Activated T-helper 2 cell treated with anti-CD3 and anti-CD28 coated beads, Interferon-gamma antibody, Interleukin-2, Interleukin-4, amounts not matched to agents 10 μg/mL and 5 μg/mL and 100 μg/mL, durations not matched to agents 14 hours and 24 hours and 36 hours (primary cell): ENCODE measurements at places on chromosomes 6 and 20. TPM values are rescaled to one million over a fixed set of nuclear protein-coding genes. Genes with fewer than 3 reads are reported as not detected.
A peak's percentile ranks its signal among the peaks of the same experiment; 100 is the strongest.

GRCh38 chr6:54445207-54445606, 137.0 kb downstream of the TINAG start:
- H3K4me1 ChIP-seq, result no peaks in the 10 kb centered on the region
- H3K27ac ChIP-seq, result no peak overlapping the region
- no peaks in the 10 kb centered on the region for H3K27me3 ChIP-seq
- no peak overlapping the region for H3K4me3 ChIP-seq
- no peaks in the 10 kb centered on the region for H3K36me3 ChIP-seq

DNA sequence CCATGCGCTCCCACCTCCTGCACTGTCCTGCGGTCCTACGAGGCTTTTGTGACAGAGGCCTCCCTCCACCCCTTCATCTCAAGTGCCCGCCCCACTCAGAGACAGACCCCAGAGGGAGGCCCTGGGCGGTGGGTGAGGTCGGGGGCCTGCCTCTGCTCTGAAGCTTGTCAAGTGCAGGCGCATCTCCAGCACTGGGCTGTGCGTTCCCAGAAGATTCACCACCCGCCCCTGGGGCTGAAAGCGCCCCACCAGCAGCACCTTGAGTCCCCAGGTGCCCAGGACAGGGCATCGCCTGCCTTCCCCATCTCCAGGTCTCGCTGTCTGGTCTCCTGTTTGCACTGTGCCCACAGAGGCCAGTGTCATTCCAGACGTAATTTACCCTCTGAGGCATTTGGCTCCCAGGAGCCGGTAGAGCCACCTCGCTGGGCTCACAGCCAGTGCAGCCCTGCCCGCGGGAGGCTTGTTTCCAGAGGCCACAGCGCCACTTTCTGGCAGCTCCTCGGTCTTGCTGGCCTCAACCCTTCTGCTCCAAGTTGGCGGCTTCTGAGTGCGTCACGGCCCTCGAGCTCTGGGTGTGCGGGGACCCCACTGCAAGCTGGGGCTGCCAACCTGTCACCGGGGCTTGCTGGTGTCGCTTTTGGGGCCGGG, 191.1 kb downstream of the TAF4 start:
- no peak overlapping the region for H3K4me3 ChIP-seq
- no peaks in the 10 kb centered on the region for H3K36me3 ChIP-seq
- no peak for DNase-seq
- no peaks in the 10 kb centered on the region for H3K4me1 ChIP-seq

- H3K36me3 ChIP-seq, result peaks cover 9% of the 10 kb centered on the region
- DNase-seq, result no peak
- H3K27ac ChIP-seq, result no peak overlapping the region
- no peak overlapping the region for H3K4me3 ChIP-seq
- H3K4me1 ChIP-seq, result peaks cover 5% of the 10 kb centered on the region
- H3K27me3 ChIP-seq, result peaks cover 9% of the 10 kb centered on the region
Measured at GRCh38 chr6:105667056-105667455, 264.2 kb upstream of the PREP start.

DNA sequence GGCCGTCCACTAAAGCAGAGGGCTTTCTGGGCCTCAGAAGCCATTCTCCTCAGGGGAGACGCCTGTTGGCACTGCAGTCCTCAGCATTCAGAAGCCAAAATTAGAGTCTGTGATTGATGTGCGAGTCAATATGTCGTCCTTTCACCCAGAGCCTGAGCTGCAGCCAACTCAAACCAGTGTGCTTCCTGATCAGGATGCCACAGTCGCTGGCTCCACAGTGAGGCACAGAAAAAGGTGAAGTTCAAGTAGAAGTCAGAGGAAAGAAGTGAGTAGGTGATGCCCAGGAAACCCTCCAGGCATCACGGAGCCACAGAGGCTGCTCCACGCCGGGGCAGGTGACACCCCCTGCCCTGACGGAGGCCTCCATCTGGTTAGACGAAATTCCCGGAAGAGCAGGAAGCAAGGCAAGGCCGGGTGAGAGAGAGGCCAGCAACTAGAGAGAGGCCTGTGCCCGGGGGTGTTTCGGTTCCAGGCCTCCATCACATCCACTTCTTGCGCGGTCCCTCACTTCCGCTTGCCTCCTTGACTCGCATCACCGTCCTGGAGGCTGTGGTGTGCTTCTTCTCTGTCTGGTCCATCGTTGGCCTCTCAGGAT, 177.7 kb upstream of the SNX9 start:
- peaks cover 10% of the 10 kb centered on the region for H3K36me3 ChIP-seq
- no peak overlapping the region for H3K27ac ChIP-seq
- H3K4me3 ChIP-seq, result no peak overlapping the region
- peaks cover 12% of the 10 kb centered on the region for H3K4me1 ChIP-seq
- DNase-seq, result no peak

DNA sequence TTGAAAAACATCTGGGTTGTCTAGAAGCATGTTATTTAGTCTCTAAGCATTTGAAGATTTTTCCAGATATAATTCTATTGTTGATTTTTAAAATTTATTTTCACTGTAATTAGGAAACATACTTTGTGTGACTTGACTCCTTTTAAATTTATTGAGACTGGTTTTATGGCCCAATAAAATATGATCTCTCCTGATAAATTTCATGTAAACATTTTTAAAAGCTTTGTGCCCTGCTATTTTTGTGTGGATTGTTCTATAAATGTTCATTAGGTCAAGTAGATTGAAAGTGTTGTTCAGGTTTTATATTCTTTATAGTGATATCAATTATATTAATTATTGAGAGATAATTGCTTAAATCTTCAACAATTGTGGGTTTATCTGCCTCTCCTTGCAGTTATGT, 105.4 kb downstream of the RFX6 start:
- H3K4me3 ChIP-seq, result no peak overlapping the region
- no peaks in the 10 kb centered on the region for H3K4me1 ChIP-seq
- H3K36me3 ChIP-seq, result no peaks in the 10 kb centered on the region
- H3K27ac ChIP-seq, result no peak overlapping the region

DNA sequence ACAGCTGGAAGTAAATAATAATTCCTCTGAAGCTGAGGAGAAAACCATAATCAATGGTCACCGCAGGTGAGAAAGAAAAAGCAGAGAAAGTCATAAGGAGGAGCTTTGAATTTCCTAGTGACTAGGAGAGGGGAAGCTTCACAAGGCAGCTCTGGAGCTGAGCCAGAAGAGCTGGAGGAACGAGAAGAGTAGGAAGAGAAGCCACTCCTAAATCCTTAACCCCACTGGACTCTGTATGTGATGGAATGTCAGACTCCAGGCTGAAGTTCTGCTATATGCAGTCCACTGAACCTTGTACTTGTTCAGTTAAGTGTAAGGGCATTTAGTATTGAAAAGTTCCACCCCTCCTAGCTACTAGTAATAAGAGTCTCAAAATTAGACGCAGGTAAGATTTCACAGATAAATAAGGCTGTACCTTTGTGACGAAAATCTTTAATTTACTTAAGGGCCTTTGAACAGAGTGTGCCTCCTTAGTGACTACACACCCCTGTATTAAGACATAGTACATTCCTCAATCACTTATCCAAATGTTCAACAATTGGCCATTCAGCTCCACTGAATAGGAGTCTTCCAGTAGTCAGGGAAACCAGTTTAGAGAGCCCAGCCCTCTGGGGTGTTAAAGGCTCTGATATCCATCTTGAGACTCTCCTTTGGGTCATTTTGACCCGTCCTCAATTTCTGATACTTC, 71.4 kb upstream of the UFL1 start:
- H3K27ac ChIP-seq, result no peak overlapping the region
- no peak overlapping the region for H3K4me3 ChIP-seq
- H3K4me1 ChIP-seq, result no peaks in the 10 kb centered on the region

DNA sequence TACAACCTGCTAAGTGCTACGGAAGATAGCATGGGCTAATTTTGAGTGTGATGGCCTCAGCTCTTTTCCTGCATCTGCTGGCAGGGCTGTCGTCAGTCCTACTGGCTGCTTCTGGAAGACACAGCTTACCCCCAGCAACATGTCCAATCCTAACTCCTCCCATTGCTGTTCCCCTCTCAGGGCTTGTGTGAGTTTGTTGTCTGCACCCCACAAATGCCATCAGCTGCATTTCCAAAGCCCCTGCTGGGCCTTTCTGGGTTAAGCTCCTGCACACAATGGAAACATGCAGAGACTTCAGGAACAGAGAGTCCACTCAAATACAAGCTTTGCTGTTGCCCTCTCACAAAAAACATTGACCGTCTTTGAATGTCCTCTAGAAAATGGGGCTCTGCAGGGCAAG, 84.7 kb downstream of the RNF182 start:
- H3K27ac ChIP-seq, result no peak overlapping the region
- no peak for DNase-seq
- H3K4me3 ChIP-seq, result no peak overlapping the region
- H3K27me3 ChIP-seq, result peaks cover 28% of the 10 kb centered on the region
- H3K4me1 ChIP-seq, result no peaks in the 10 kb centered on the region

DNA sequence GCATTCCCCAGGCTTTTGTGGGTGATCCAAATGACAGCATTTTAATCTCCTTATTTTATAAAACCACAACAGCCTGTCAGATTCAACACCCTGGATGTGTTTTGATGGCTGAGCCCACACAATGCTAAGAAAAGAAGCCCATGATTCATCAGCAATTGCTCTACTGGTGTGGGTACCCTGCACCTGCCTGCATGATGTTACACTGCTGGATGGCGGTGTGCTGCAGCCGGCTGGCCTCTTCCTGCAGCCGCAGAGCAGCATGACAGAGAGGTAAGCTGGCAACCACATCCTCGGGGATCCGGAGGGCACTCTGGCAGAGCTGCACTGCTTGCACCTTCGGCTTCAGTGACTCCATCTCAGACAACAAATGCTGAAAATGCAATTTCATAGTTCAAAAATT, 327.5 kb downstream of the SYNE1 start:
- peaks cover 16% of the 10 kb centered on the region for H3K4me1 ChIP-seq
- H3K27ac ChIP-seq, result no peak overlapping the region
- H3K36me3 ChIP-seq, result no peaks in the 10 kb centered on the region
- peaks cover 3% of the 10 kb centered on the region for H3K27me3 ChIP-seq
- H3K4me3 ChIP-seq, result no peak overlapping the region

DNA sequence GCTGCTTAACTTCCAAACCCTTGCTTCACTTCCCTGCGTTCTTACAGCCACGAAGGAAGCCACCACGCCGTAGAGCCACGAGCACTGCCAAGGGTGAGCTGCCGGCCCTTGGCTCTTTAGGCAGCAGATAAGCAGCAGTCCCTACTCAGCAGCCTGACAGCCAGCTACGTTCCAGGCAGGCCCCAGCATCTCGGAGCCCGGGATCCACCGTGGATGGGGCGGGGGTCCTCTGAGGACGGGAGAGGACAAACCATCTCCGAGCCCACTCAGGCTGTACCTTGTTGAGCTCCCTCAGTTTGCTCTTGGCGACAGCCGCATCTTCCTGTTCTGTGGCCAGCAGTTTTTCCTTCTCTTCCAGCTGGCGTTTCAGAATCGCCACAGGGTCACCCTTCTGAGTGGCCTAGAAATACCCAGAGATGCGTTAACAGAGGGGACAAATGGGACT, 40.5 kb downstream of the RRBP1 start:
- no peak for DNase-seq
- no peak overlapping the region for H3K4me3 ChIP-seq
- H3K27ac ChIP-seq, result no peak overlapping the region
- no peaks in the 10 kb centered on the region for H3K27me3 ChIP-seq
- peaks cover 5% of the 10 kb centered on the region for H3K36me3 ChIP-seq

GRCh38 chr6:14765106-14765505, 480.8 kb upstream of the JARID2 start:
- no peak for DNase-seq
- peaks cover 25% of the 10 kb centered on the region for H3K4me1 ChIP-seq
- no peaks in the 10 kb centered on the region for H3K27me3 ChIP-seq
- no peak overlapping the region for H3K4me3 ChIP-seq
- H3K36me3 ChIP-seq, result no peaks in the 10 kb centered on the region

GRCh38 chr6:45382391-45382790, 4.7 kb upstream of the SUPT3H start:
- DNase-seq, result no peak
- no peak overlapping the region for H3K4me3 ChIP-seq
- no peak overlapping the region for H3K27ac ChIP-seq
- no peaks in the 10 kb centered on the region for H3K27me3 ChIP-seq
- H3K36me3 ChIP-seq, result peaks cover 6% of the 10 kb centered on the region

GRCh38 chr20:51712501-51713212, 55.5 kb downstream of the ATP9A start:
- no peak overlapping the region for H3K27ac ChIP-seq
- no peak overlapping the region for H3K4me3 ChIP-seq
- peaks cover 7% of the 10 kb centered on the region for H3K27me3 ChIP-seq
- H3K36me3 ChIP-seq, result peaks cover 8% of the 10 kb centered on the region
- peaks cover 27% of the 10 kb centered on the region for H3K4me1 ChIP-seq
- DNase-seq, result no peak

DNA sequence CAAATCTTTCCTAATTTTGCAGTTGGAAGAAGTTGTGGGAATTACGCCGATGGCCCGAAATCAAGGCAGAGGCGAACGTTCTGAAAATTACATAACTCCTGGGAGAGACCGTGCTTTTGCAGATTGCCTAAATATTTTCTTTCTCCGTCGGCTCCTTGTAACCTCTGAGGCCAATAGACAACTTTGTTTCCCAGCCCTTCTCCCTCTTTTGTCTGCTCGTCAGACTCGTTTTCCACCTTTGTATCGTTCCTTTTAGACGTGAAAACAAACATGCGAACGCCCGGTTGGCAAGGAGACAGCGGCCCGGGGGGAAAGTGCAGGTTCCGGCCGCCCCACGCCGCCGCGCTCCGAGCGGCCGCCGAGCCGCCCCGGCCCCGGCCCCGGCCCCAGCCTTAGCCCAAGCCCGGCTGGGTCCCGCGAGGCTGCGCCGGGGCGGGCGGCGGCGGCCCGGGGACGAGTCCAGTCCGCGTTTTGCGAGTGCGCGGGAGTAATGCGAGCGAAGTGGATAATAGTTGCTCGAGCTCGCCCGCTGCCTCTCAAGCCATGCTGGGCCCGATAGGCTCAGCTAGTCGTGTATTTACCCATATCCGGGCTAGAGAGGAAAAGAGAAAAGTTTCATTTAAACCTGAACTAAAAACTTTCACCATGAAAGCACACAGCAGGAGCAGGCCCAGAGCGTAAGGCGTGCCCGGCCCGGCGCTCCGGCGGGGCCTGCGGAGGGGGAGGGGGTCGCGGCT, at the start of gene ARID1B:
ARID1B (plus strand) TSS at position 539 of the 737 bp plus-strand sequence. CDS start 303 bp downstream, outside the sequence.
- peaks cover 33% of the 10 kb centered on the region for H3K4me1 ChIP-seq
- H3K27me3 ChIP-seq, result no peaks in the 10 kb centered on the region
- peak within 1 kb of the TSS; percentile 95 for H3K4me3 ChIP-seq
- H3K36me3 ChIP-seq, result no peaks in the 10 kb centered on the region

GRCh38 chr6:44275749-44276648, 5.7 kb downstream of the TMEM151B start:
- no peak overlapping the region for H3K27ac ChIP-seq
- DNase-seq, result no peak
- H3K4me1 ChIP-seq, result peaks cover 1% of the 10 kb centered on the region
- no peak overlapping the region for H3K4me3 ChIP-seq
- H3K27me3 ChIP-seq, result peaks cover 64% of the 10 kb centered on the region

GRCh38 chr6:103720393-103720792, 1139.3 kb downstream of the HACE1 start:
- no peak overlapping the region for H3K27ac ChIP-seq
- DNase-seq, result no peak
- H3K4me1 ChIP-seq, result no peaks in the 10 kb centered on the region
- no peaks in the 10 kb centered on the region for H3K36me3 ChIP-seq
- no peak overlapping the region for H3K4me3 ChIP-seq

Gene MUCL3
- not detected in 2 replicates for total RNA-seq

Gene HSD17B8
- 14.7 and 18.2 TPM in 2 replicates for total RNA-seq

Gene CNR1
- not detected in 2 replicates for total RNA-seq

Gene TNXB
- total RNA-seq, result 4.3 and 5.0 TPM in 2 replicates

Gene PHACTR2
- total RNA-seq, result 41.0 and 45.4 TPM in 2 replicates

Gene WFDC12
- total RNA-seq, result not detected in 2 replicates
